CD4-positive, alpha-beta T cell (primary cell): ENCODE measurements at places on chromosomes 2 and 18. TPM values are rescaled to one million over a fixed set of nuclear protein-coding genes. Genes with fewer than 3 reads are reported as not detected.

NPHP1 gene
- 0.33 TPM for total RNA-seq

RGPD3 gene
- 0.38 TPM for total RNA-seq

GRCh38 chr2:240864475-240864874 is 4.1 kb upstream of the AGXT start:
- DNase-seq: no peak

GRCh38 chr18:34707670-34708069 is 2.4 kb upstream of the DTNA start:
- DNase-seq: no peak

GRCh38 chr18:48660346-48661228 is 121.8 kb downstream of the CTIF start:
- no peak for DNase-seq

DNA sequence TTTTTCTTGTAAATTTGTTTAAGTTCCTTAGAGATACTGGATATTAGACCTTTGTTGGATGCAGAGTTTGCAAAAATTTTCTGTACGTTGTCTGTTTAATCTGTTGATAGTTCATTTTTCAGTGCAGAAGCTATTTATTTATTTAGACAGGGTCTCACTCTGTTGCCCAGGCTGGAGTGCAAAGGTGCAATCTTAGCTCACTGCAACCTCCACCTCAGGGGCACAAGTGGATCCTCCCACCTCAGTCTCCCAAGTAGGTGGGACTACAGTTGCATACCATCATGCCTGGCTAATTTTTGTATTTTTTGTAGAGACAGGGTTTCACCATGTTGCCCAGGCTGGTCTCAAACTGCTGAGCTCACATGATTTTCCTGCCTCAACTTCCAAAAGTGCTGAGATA is 568.2 kb upstream of the REG3G start:
- no peak for DNase-seq

GRCh38 chr2:7744827-7745226 is 827.6 kb downstream of the RNF144A start:
- DNase-seq: peak; percentile 11
